ENCODE measurements at places on chromosomes 12 and 14.

GRCh38 chr12:9605483-9605882 lies 2.2 kb downstream of the KLRB1 start:
- no peak for DNase-seq

- no peak for DNase-seq
Measured at GRCh38 chr14:92540472-92541048, 27.0 kb downstream of the RIN3 start.

DNA sequence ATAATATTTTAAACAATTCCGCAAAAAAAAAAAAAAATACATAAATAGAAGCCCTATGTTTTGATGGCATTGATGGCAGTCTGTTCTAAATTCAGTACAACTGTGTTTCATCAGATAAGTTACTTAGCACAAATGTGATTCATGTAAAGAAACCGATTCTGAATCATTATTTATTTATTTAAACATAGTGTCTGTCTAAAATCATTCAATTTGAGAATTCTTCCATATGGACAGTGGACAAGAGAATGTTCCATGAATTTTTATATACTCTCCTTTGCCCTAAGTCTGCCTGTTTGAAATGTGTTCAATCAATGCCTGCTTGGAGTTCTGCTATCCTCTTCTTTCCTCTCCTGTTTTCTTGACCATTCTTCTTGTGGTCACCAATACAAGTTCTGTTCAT lies 126.5 kb downstream of the PDE3A start:
- no peak for DNase-seq

DNA sequence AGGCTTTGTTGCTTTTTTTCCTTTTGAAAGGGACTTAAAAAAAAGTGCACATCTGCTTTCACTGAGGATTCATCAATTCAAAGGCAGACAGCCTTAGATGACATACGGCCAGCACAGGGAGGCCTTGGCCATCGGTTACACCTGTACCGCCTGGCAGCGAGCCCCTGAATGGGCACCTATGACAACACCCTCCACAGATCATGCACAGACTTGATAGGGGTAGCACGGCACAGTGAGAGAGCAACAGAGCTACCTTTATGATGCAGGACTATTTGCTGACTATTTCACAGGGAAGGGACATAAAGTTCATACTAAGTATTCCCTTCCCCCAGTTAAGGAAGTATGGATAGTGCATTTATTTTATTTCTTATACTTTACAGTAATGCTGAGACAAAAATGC lies 137.9 kb upstream of the ARID2 start:
- no peak for DNase-seq

GRCh38 chr12:103884316-103884715 lies 43.3 kb upstream of the NT5DC3 start:
- DNase-seq, result peak; percentile 31

DNA sequence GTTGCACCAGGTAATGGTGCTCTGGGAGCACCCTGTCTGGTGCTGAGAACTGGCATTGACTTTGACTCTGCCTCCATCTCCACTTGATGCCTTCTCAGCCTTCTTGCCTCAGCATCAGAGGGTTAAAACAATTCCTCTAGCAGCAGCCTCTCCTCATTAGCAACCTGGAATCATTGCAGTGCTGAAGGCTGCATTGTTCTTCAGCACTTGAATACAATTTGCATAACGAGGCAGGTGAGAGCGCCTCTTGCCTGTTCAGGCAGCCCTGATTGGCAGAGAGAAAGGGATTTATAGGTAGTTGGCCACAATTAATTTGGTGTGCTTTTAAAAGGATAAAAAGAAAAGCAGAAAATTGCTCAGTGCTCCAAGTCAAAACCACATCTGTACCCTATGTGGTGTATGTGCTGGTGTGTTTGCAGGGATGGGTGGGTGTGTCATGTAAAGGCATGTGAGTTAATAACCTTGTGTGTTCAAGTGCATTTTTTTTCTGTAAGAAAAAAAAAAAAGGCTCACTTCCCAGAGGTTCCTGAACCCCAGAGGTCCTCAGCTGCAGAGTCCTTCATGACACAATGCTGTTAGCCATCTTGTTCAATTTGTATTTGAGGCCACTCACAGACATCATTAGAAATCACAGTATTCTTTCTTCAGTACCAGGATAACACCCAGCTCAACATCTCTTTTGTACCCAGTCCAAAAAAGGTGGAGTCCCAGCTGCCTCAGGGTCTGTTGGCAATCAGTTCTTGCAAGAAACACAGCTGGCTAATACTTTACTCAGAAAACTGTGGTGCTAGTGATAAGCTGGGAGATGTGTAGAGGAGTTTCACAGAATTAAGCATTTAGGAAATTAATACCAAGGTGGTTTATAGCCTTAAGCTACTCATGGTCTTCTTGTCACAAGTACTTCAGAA lies 385.6 kb downstream of the GRIN2B start:
- DNase-seq, result no peak

- DNase-seq, result no peak
Measured at GRCh38 chr12:65525491-65526141, 247.1 kb downstream of the MSRB3 start.

GRCh38 chr14:27435923-27436670 lies 838.3 kb upstream of the NOVA1 start:
- no peak for DNase-seq

- peak; percentile 41 for DNase-seq
Measured at GRCh38 chr14:58501214-58501816, 73.8 kb downstream of the KIAA0586 start.

DNA sequence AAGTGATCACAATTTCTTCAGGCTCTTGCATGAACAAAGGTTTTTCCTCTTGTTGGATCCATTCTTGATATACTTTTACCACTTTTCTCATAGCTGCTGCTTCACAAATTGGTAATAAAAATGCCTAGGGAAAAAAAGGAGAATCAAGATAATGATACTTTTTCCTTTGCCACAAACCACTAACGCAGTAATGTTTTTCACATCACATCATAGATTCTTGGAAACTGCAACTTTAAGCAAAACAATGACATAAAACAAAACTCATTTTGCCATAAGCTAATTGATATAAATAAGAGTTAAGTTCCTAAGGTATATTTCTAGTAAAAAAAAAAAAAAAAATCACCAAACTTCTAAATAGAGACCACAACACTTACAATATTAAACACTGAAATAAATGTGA lies 66.7 kb downstream of the RALGAPA1 start:
- DNase-seq, result no peak

DNA sequence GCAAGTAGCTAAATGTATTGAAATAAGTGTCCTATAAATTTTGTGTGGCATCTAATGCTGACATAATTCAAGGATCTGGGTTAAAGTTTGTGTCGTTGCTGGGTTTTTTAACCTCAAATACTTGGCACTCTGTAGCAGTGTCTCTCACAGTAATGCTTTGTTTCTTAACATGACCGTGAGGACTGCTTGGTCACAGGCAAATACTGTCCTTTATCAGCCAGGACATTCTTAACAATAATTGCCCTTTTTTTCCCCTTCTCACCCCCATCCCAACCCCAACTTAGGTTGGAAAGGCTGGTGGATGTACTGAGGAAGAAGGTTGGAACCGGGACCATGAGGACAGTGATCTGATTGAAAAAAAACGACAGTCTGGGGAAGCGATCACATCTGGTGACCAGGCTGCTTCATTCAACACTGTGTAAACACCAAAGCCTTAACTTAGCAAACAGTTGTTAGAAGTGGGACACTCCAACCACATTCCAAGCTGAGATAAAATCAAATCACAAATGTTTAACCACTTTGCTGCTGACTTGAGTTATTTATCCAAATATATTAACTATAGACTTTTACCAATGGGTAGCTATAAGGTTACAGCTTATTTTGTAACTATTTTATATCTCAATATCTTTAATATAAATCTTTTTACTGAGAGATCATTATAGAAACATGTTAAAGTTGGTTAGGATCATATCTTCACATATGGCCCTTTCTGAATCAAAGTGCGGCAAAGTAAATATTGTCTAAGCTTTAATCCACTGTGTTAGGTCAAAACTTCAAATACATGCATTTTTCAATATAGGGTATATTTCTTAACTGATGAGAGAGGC lies 48.2 kb downstream of the FOXA1 start:
- DNase-seq, result no peak

DNA sequence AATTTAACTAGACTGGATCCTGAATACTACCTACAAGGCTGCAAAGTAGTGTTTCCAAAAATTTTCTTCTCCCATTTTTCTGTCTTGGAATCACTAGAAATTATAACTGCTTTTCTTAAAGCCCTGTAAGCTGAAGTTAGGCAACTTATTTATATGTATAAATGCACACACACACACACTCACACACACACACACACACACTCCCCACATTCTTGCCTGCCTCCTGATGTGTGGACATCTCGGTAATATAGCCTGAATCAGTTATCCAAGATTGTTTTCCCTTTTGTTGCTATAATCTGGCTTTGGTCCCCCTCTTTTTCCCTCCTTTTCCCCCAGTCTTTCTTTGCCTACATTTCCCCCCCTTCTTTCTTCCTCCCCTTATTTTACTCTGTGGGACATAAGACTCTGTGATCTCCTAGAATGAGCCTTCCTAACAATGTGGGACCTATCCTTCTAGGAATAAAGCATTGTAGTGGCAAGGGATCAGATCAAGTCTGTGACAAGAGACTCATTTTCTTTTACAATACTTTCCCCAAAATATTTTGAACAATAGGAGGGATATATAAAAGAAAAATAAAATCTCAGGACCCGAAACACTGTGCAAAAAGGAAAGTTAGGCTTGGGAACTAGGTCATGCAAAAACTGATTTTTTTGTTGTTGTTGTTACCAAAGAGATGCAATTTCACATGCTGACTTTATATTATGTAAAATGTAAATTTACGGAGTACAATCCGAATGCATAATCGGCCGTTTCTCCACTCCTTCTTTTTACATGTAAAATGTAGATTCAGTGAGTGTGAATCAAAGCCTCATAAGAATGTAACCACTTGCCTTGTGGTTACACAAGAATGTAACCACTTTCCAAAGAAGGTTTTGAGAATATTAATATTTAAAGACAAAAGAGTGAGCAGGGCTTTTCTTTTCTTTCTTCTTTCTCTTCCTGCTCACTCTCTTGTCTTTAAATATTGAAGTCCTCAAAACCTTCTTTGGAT lies 26.3 kb upstream of the CD69 start:
- no peak for DNase-seq

DNA sequence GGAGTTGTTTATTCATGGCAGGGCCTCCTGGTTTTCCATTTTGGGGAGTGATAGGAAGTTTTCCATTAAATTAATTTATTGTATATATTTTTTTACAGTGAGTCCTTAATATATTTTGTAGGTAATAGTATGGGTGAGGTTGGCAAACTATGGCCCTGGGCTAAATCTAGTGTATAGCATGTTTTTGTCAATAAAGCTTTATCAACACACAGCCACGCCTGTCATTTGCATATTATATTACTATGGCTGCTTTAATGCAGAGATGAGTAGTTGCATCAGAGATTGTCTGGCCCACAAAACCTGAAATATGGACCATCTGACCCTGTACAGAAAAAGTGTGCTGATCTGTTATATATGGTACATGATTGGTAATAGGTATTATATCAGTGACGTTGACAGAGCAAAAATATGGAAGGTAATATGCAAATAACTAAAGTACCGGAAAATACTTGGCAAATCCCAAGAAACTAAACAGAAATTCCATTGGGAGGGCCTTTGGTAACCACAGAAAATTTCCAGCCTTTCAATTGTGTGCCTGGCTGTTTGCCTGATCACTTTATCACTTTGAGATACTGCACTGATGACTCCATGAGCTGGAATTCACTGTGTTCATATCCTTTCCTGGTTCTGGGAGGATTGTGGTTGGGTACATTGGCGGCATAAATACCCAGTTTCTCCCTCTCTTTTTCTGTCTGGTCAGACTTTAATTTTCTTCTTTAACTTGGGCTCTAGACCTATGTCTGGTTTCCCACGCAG lies 61.7 kb upstream of the RFLNA start:
- no peak for DNase-seq

DNA sequence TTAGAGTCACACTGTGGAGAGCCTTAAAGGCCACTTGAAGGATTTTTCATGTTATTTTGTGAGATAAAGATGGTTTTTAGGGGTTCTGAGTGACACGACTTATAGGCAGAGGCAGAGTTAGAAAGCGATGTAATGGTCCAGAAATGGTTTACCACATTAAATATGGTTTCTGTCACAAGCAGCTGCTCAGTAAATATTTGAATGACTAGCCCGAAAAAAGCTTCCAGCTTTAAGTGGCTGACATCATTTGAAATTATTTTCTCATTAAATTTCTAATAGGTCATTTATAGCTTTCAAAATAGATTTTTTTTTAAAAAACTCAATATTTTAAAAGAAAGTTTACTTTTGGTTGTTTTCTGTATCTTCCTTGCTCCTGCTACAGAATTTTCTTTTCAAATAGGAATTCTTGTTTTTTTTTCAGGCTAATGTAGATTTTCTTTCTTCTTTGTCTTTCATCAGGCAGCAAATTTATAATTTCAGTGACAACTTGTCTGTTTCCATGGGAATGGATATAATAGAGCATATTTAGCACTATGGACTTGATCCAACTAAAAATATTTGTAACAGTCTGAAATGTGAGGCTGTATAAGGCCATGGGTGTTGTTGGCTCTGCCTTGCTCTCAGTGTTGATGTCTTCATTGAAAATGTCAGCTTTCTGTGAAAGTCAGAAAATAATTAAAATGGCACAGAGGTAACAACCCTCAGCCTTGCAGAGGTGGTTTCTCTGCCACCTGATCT lies 700.0 kb downstream of the TMTC2 start:
- DNase-seq, result no peak

- no peak for DNase-seq
Measured at GRCh38 chr14:77870646-77871045, 70.7 kb downstream of the ADCK1 start.

GRCh38 chr12:122895704-122896636 lies at the start of gene VPS37B:
Gene VPS37B (minus strand): TSS chr12:122896124. CDS start chr12:122896062, 62 bp downstream.
- peak; percentile 78 for DNase-seq

- no peak for DNase-seq
Measured at GRCh38 chr14:64569138-64569631, 19.4 kb downstream of the PPP1R36 start.

- DNase-seq, result no peak
Measured at GRCh38 chr14:78367355-78367754, 197.2 kb downstream of the NRXN3 start.

DNA sequence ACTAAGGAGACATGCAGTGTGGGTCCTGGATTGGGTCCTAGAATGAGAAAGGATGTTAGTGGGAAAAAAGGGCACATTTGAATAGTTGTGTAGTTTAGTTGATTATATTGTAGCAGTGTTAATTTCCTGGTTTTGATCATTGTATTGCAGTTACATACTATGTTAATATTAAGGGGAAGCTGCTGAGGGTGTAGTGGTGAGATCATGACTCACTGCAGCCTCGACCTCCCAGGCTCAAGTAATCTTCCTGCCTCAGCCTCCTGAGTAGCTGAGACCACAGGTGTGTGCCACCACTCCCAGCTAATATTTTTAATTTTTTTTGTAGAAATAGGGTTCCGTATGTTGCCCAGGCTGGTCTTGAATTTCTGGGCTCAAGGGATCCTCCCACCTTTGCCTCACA lies 21.7 kb downstream of the BORCS5 start:
- no peak for DNase-seq

GRCh38 chr12:58381546-58381945 lies 440.2 kb downstream of the ATP23 start:
- DNase-seq, result no peak

- DNase-seq, result no peak
Measured at GRCh38 chr12:18402872-18403611, 141.7 kb downstream of the PIK3C2G start.
